ENCODE measurements at places on chromosomes 2 and 18. TPM values are rescaled to one million over a fixed set of nuclear protein-coding genes. Genes with fewer than 3 reads are reported as not detected.
A peak's percentile ranks its signal among the peaks of the same experiment; 100 is the strongest.

DNA sequence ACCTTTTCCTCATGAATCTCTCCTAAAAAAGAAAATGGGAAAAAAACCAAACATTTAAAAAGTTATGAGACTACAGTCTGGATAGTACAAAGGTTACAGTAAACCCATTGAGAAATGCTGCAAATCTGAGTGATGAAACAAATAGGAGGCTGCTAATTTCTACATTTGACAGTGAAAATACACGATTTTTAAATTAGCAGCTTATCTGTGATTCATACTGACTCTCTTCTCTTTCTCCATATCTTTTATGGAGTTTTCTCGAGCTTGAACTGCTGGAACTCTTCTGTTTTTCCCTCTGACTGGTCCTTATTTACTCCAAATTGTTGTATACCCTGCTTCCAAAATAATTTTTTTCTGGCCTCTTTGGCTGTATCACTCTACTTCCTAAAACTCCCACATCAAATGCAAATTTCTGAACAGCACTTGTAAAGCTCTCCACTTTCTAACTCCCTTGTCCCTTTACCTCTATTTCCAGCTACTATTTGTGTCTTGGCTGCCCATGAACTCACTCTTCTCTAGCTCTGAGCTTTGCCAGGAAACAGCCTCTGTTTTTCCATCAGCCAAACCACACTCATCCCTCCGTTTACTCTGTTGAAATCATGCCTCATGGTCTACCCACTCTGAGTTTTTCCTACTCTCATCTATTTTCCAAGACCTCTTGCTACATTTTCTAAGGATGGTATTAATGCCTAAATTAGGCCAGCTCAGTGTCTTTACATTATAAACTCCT, 73.7 kb downstream of the RBMS1 start:
- DNase-seq, result no peak

GRCh38 chr2:16614314-16614860, 51.2 kb downstream of the CYRIA start:
- DNase-seq, result no peak

DNA sequence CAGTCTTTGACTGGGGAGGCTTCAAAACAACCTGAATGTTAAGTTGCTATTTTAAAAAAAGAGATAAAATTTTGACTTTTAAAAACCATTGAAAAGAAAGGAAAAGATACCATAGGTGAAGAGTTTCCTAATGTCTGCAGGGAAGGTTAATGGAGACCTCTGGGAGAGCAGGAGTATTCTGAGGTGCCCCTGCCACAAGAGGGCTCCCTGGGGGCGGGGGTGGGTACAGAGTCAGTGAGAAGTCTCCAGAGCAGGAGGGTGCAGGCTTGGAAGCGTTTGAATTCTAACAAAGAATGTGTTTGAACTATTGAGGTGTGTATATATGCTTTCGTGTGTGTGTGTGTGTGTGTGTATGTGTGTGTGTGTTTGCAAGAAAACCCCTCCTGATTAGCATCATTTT, 46.7 kb upstream of the ST6GAL2 start:
- no peak for DNase-seq

- peak; percentile 97 for DNase-seq
Observed at GRCh38 chr2:42169100-42169873, at the start of gene EML4. EML4 (plus strand) TSS chr2:42169353; CDS start chr2:42169612, 259 bp downstream.

DNA sequence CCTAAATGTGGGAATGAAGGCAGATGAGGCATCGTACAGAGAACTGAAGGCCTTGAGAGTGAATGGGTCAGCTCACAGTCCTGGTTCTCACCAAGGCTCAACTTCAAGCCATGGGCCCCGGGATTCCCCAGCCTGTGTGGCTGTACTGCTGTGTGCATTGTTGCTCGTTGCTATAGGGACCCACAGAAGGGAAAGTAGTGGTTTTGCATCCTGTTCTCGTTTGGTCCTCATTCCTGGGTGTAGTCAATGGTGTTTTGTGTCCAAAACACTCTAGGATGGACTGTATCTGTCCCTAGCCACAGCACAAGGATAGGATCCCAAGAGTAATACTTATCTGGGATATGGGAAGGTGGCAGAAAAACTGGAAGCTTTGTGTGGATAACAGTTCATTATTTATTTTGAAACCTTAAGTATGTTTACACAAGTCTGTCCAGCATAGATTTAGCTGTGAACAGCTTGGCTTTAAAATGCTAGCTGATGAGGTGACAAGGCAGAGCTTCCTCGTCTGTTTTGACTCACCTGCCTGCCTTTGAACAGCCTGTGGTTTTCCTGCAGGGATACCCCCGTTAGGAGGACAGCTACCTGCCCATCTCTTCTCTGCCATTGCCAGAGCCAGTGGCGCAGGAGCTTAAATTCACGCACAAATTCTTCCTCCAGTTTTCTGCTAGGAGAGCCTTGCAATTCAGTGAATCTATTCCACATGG, 85.0 kb downstream of the WDSUB1 start:
- DNase-seq, result no peak

GRCh38 chr18:48937869-48938750, 12.7 kb downstream of the SMAD7 start:
- DNase-seq, result no peak

DNA sequence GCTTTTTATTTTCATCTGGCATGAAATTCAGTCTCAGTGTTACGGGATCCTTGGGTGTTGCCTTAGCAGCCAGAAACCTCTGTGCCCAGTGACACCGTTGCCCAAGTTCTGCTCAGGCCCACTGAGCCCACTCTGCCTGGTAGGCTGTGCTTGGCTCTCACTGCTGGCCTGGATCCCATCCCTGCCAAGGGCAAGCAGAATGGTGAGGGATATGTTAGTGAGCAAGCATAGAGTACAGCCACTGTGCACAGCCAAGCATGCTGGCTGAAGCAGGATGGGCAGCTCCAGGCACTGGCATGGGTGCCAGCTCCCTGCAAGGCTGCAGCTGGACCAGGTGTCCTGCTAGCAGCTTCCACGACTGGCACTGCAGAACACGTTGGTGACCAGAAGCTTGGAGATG, 194.7 kb upstream of the TFPI start:
- DNase-seq, result peak; percentile 30

- DNase-seq, result no peak
Observed at GRCh38 chr18:59229701-59230443, 9.9 kb downstream of the GRP start.

DNA sequence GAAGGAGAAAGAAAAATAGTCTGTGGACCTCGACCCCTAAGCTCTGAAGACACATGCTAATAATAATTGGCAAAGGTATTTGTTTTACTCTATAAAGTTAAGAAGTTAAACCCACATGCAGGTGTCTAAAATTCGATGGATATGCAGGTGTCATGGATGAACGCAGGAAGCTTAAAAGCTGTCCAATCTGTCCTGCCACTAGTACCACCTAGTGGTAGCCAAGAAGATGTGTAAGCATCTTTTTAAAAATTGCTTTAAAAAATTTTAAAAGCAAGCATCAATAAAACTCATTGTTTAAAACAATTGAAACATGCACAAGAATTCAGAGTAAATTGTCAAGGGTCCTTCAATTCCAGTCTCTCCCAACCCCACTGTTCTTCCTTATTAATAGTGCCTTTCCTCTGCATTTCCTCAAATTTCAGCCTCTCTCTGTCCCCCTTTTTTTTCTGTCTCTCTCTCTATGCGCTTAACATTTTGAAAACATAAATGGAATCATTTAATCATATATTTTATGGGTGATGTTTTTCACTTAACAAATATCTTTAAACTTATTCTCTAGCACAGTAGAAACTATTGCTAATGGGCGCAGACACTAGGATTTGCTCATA, 30.6 kb upstream of the PPP3R1 start:
- DNase-seq, result no peak

DNA sequence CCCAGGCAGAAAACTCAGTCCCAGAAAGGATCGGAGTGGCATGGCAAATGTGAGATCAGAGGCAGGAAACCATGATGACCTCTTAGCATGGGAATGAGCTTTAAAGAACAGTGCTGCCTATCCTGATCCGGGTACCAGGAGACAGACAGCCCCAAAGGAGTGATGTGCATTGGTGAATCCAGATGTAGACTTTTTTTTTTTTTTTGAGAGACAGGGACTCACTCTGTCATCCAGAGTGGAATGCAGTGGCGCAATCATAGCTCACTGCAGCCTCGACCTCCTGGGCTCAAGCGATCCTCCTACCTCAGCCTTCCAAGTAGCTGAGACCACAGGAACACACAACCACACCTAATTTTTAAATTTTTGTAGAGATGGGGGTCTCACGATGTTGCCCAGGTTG, 122.7 kb downstream of the VAPA start:
- no peak for DNase-seq

GRCh38 chr2:198638577-198638976, 819.2 kb downstream of the SATB2 start:
- no peak for DNase-seq

DNA sequence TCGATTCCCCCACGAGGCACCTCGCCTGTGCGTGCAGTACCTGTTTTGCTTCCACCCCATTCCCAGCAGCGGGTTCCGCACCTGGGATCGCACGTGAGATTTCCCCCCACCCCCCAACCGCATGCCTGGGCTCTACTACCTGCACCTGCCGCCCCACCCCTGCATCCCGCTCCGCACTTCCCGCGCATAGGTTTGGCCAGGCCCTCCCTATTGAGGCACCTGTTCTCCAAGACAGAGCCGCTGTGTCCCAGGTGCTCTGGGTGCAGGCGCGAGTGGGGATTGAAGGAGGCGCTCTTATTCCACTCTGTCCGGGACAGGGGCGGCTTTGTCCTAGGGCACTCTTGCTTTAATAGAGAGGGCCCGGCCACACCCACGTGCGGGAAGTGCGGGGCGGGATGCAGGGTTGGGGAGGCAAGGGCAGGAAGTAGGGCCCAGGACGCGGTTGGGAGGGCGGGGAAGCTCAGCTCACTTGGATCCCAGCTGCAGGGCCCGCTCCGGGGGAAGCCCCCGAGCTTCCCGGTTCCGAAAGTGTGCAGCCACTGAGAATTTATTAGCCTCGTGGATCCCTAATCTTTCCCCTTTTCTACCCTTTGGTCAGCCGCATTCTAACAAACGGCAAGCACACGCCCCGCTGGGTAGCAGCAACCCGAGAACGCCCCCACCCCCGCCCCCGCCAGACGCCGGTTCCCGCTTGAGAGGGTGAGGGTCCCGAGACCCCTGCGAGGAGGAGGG, 670 bp upstream of the MOCOS start:
- peak; percentile 50 for DNase-seq

DNA sequence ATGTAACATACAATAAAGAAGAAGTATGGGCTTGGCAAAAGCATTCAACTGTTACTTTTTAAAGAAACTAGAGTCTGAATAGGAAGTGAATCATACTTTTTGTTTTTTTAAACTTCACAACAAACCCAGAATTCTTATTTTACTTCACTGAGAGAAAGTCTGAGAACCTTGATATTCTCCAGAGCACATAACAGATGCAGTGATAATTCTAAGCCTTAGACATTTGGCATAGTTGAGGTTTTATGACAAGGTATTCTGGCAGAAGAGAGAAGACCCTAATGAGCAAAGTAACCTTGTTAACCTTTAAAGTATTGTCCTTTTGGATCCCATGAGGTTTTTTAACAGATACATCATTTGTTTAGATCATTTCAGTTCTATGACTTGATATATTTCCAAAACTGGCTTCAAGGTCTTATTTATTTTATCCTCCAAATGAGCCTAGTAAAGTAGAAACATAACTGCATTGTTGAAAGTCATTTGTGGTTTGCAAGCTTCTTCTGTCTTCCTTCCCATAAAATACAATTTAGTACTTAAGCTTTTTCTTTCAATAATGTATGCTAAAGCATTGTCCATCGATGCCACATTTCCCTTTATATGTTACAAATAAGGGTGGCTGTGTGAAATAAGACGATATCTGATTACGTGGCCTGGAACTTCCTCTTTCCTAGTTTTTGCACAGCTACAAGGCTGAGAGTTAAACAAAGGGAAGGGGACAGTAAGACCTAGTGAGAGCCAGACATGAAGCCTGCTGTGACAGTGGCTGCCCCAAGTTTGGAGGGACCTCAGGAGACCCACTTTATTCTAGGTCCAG, 86.1 kb upstream of the ITPRID2 start:
- no peak for DNase-seq

DNA sequence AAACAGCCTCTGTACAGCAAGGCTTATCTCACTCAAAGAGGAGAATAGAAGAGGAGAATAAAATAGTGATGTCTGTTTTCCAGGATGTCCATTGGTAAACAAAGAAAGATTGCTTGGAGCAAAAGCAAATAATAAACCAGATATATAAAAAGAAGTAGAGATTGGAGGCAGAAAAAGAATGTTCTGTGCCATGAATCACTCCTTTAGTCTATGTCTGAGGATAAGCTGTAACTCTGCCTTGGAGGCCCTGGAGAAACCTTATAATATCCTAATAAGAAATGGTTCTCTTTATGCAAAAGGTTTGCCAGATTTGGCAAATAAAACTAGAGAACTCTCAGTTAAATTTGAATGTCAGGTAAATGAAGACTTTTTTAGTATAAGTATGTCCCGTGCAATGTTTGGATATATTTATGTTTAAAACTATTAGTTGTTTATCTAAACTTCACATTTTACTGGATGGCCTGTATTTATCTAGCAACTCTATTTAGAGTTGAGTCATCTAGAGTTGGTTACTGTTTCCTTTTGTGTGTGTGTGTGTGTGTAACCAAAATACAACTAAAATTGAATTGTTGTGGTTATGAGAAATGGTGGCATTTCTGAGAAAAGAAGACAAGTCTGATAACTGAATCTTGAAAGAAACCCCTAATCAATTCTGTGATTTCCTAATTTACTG, 510.3 kb upstream of the SETBP1 start:
- DNase-seq, result no peak

GRCh38 chr2:177383935-177384334, 8.6 kb upstream of the AGPS start:
- no peak for DNase-seq

GRCh38 chr2:212667751-212668316, 129.2 kb upstream of the ERBB4 start:
- DNase-seq, result no peak

GRCh38 chr2:164335128-164335527, 286.2 kb downstream of the GRB14 start:
- no peak for DNase-seq

GRCh38 chr2:224211791-224212190, 172.7 kb upstream of the SERPINE2 start:
- no peak for DNase-seq

GRCh38 chr18:49876536-49876935, 63.2 kb upstream of the ACAA2 start:
- DNase-seq, result no peak

- DNase-seq, result no peak
Observed at GRCh38 chr2:156999661-157000060, 257.8 kb upstream of the GALNT5 start.

GRCh38 chr2:136281281-136282114, 163.5 kb upstream of the CXCR4 start:
- DNase-seq, result no peak

Gene GNLY
- total RNA-seq, result not detected

Gene ADNP2
- 12.0 TPM for total RNA-seq

Gene KCNG3
- total RNA-seq, result not detected

Gene ESPNL
- total RNA-seq, result 0.60 TPM

Gene FOXI3
- not detected for total RNA-seq

Gene INPP5D
- 7.3 TPM for total RNA-seq

Gene YIPF4
- total RNA-seq, result 60.8 TPM

Gene CXCR1
- not detected for total RNA-seq

Gene CLEC4F
- 0.12 TPM for total RNA-seq
